OCI-LY7 (cell line): ENCODE measurements at places on chromosomes 3 and 15. TPM values are rescaled to one million over a fixed set of nuclear protein-coding genes. Genes with fewer than 3 reads are reported as not detected.

Gene ALDH1L1
- total RNA-seq = not detected in 2 replicates

Gene TMEM158
- not detected in 2 replicates for total RNA-seq

Gene ROPN1
- not detected in 2 replicates for total RNA-seq

Gene RAP2B
- total RNA-seq = 15.1 and 16.3 TPM in 2 replicates

Gene ACAA1
- total RNA-seq = 45.3 and 50.3 TPM in 2 replicates

Gene DNAJB8
- total RNA-seq = not detected in 2 replicates

Gene GABRB3
- 6.4 and 6.5 TPM in 2 replicates for total RNA-seq

Gene HTR3E
- total RNA-seq = not detected in 2 replicates

Gene GOLGA6L7
- total RNA-seq = not detected in 2 replicates

Gene SI
- total RNA-seq = not detected in 2 replicates
